ENCODE measurements at places on chromosomes 16 and 17.

- DNase-seq: peak; percentile 81
These were observed 33.7 kb upstream of the RPH3AL start for GRCh38 chr17:386141-386876.

- DNase-seq: no peak
These were observed 98.1 kb upstream of the DNAH17 start for GRCh38 chr17:78675316-78675616.

- no peak for DNase-seq
These were observed 331.5 kb downstream of the CBLN1 start for GRCh38 chr16:48950184-48950583.

- no peak for DNase-seq
These were observed 3.0 kb upstream of the MTMR4 start for GRCh38 chr17:58517378-58517927.

- DNase-seq: peak; percentile 78
These were observed 81.0 kb downstream of the TMEM100 start for GRCh38 chr17:55641676-55642081.

- no peak for DNase-seq
These were observed 132.0 kb downstream of the ANKRD11 start for GRCh38 chr16:89358030-89359005.

DNA sequence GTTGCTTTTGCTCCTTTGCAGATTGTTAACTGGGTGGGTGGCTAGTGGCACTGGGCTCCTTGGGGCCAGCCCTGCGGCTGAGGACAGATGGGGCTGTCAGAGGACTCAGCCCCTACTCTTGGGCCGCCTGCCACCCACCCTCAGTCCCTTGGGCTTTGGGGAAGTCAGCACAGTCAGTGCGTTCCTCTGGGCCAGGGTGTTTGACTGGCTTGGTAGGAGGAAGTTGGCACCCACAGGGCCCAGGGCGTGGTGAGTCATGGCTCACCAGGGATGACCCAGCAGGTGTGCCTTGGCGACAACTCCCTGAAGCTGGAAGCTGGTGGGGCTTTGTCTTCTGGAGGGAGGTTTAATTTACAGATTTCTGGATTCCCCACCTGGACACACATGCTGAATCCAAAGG lies 32.4 kb downstream of the HAPSTR1 start:
- DNase-seq: no peak

DNA sequence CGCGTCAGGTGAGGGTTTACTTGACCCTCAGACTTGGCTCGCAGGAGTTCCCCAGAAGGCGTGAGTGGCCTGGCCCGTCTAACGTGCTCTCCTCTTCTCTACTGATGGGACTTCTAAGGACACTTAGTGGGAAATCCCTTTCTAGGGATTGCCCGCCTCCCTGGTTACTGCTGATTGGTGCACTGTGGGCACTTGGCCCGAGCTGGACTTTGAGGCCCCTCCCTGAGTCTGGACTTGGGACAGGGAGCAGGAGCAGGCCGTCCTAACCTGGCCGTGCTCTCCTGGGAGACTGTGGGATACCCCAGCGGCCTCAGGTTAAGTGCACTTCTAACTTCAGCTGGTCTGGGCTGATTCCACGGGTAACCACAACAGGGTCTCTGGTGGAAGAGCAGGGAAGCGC lies 14.7 kb downstream of the IFT140 start:
- no peak for DNase-seq

GRCh38 chr17:49028271-49028670 lies 31.1 kb downstream of the IGF2BP1 start:
- DNase-seq: no peak

GRCh38 chr17:82392941-82393340 lies 21.4 kb downstream of the UTS2R start:
- DNase-seq: no peak

GRCh38 chr17:78383725-78384471 lies 5.4 kb downstream of the PGS1 start:
- DNase-seq: no peak

GRCh38 chr16:88287219-88287618 lies 95.5 kb upstream of the ZNF469 start:
- no peak for DNase-seq

DNA sequence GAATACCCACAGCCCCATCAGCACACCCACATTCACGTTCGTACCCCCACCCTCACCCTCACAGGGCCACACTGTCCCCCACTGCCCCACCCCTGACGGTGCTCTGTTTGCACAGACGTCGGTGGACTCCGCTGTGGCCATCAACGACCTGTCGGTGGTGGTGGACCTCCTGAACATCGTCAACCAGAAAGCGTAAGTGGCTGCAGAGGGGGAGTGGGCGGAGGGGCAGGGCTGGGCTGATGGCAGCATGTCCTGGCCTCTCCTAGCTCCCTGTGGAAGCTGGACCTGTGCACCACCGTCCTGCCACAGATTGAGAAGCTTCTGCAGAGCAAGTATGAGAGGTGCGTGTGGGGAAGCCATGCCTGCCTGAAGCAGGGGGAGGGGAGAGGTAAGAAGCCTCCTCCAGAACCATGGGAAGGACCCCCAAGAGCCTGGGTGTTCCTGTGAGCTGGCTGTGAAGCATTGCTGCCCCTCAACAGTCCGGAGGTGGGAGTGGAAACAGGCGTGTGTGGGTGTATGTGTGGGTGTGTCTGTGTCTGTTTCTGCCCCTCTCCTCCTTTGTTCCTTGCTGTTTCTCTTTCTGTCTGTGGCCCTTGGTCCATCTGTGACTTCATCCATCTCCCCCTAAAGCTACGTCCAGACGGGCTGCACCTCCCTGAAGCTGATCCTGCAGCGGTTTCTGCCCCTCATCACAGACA lies 20.3 kb downstream of the KATNB1 start:
- DNase-seq: peak; percentile 27

DNA sequence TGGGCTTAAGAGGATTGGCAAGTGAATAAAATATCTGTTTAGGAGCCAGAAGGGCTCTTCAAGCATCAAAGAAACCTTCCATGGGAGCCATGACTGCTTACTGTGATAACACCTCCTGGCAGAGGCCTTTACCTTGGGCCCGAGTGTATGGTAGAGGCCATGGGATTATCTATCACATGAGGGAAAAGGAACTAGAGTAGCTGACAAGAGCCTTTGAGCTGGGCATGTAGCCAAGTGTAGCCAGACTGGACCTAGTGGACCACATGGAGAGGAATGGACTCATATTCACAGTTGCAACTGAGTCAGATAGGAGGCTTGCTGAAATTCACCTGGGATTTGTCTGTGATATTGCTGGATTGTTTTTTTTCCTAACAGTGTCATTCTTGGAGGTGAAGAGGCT lies 276.0 kb upstream of the ZFHX3 start:
- no peak for DNase-seq

GRCh38 chr16:3856367-3857141 lies 24.0 kb downstream of the CREBBP start:
- no peak for DNase-seq

GRCh38 chr16:22321340-22322001 lies 24.3 kb downstream of the POLR3E start:
- DNase-seq: no peak

GRCh38 chr17:79681628-79682261 lies 49.0 kb upstream of the ENPP7 start:
- DNase-seq: no peak

GRCh38 chr17:63621229-63621683 lies 961 bp upstream of the MAP3K3 start:
- DNase-seq: no peak

All from left hindlimb (tissue), 1 donor.